CD14-positive monocyte (primary cell): ENCODE measurements at places on chromosomes 2 and 18.

- no peak for DNase-seq
Observed at GRCh38 chr2:7983912-7984311, 697.9 kb upstream of the ID2 start.

DNA sequence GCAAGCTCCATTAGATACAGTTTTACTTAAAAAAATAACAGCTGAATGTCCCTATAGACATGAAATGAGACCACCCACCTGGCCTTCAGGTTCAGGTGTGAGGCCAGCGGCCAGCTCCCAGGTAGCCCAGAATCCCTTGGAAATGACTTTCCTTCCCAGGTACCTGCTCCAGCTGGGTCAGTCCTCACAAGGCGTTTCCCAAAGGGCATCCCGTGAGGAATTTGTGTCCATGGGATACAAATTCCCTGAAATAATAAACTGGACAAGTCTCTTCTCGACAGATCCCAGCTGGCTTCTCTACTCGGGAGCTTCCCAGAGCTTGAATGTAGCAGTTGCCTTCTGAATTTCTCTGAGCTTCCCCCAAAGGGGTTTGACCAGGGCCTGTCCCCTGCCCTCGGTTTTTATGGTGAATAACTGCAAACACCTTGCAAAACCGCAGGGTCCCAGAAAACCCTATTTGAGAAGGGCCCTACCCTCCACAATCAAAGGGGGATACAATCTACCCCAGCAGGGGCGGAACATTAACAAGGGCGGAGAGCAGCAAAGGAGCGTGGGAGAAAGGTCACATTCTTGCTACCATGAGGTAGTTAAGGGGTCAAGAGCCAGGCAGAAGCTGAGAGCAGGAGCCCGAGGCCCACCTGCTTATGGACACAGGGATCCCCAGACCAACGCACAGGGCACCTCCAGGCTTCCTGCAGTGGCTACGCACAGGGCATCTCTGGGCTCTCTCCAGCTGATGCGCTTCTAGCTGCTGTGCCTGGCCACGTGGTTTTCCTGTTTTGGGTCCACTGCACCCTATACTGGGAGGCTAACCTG lies 107.7 kb downstream of the HDAC4 start:
- DNase-seq: no peak

- no peak for DNase-seq
Observed at GRCh38 chr2:169468841-169469240, 10.5 kb upstream of the BBS5 start.

GRCh38 chr18:23819001-23819400 lies 129.7 kb downstream of the LAMA3 start:
- DNase-seq: no peak

- DNase-seq: no peak
Observed at GRCh38 chr2:118227698-118228508, 139.6 kb downstream of the INSIG2 start.

GRCh38 chr2:96197546-96198255 lies 10.9 kb downstream of the STARD7 start:
- DNase-seq: no peak

DNA sequence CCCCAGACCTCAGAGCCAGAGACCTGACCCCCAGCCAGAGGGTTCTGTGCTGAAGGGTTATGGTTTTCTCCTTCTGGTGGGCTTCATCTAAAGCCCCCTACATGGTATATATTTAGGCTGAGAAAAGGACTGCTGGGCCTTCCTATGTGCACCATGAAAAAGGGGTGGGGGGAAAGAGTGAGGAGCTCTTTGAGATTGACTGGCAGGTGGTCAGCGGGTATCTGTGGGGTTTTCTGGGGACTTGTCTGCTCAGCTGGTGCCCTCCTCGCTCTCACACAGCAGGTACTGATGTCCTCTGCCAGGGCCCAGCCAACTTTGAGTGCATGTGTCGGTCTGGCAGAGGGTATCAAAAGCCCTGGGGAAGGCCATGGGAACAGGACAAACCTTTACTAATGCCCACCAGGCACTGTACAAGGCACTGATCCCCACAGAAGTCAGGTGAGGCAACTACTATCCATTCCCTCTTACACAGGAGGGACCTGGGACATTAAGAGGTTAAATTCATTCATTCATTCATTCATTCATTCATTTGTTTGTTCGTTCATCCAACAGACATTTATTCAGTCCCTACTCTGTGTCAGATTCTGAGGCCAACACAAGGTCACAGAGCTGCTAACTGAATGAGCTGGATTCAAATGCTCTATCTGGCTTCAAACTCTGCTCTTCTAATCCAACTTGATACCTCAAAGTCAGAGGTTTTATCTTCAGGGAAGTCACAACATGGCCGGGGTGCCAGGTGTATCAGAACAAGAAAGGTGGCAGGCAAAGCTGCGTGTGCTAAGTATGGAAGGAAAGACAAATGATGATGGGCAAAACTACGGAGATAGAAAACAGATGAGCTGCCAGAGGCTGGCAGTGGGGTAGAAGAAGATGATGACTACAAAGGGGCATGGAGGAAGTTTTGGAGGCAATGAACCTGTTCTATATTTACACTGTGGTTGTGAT lies 44.6 kb downstream of the REEP1 start:
- DNase-seq: no peak

DNA sequence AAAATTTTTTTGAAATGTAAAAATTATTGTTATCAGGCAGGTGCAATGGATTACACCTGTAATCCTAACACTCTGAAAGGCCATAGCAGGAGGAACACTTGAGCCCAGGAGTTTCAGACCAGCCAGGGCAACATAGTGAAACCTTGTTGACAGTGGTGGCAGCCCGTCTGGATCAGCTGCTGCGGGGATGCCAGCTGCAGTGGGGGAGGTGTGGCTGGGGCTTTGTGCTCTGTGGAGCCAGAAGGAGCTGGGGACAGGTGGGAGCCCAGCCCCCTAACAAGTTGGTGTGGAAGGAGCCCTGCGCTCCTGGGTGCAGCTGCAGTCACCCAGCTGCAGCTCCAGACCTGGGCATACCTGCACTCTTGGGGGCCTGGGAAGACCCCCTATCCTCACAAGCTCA lies 182.4 kb upstream of the MC4R start:
- DNase-seq: no peak

GRCh38 chr2:186423481-186423880 lies 62.6 kb upstream of the ZC3H15 start:
- DNase-seq: no peak

DNA sequence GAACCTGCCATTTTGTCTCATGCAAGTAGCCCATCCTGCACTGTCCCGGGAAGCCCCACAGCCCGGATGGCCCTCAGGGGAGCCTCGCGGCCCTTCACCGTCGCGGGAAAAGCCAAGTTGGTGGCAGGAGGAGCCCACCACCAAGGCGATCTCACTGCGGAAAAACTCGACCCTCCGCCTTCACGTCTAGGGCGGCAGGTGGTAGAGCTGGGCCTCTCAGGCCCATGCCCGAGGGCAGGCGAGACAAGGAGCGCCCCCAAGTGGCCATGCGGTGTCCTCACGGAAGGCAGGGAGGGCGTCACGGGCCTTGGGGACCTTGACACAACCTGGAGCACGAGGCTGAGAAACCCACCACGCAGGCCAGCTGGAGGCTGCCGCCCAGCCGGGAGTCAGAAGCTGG lies 34.8 kb upstream of the SKA1 start:
- DNase-seq: no peak

- no peak for DNase-seq
Observed at GRCh38 chr2:38466876-38467767, 90.0 kb upstream of the ATL2 start.

- DNase-seq: no peak
Observed at GRCh38 chr2:58620896-58621295, 379.8 kb upstream of the FANCL start.

DNA sequence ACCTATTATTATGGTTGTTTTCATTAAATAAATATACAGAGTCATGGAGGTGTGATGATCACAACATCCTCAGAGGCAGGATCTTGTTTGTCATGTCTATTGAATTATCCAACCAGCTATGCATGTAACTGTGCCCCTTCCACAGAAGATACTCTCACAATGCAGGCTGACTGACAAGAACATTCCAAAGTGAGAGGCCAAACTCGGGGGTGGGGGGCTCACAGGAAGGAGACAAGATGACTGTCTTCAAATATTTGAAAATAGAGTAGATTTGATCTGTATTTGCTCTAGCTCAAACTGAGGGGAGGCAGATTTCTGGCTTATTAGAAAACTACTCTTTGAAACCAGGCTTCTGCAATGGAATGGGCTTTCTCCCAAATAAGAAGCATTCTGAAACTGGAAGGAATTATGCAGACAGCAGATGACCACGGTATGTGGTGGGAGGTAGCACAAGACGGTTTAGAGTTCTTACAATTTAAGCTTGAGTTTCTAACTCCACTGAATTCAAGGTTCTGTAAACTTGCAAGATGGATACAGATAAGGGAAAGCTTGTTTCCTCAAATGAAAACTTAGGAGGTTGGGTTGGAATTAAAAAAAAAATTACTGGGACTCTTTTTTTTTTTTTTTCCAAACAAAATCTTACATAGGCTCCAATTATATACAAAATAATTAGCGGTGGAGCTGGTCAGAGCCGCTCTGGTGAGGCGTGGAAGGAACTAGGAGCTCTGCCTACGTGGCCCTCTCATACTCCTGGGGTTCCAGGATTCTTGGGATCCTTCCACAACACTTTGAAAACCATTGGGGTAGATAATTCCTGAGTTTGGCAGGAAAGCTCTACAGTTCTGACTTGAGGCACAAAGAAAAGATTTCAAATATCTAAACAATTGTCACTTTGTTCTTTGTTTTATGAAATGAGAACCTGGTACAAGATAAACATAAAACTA lies 79.3 kb downstream of the PLA2R1 start:
- DNase-seq: no peak

- no peak for DNase-seq
Observed at GRCh38 chr2:57296795-57297517, 749.6 kb upstream of the VRK2 start.

DNA sequence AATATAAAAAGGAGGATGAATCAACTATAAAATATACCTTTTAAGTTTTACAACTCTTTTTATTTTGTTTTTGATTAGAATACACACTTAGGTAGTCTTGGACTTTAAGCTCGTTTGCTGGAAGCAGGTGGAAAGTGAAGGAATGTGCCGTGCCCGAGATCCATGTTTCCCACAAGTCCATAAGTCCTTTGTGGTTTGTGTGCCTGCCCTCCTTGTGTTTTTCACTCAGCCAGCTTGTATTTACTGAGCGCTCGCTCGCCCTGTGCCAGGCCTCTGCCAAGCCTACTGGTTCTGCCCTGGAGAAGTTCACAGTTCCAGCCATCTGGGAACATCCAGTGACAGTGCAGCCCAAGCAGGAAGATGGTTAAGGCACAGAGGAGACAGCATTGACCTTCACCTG lies 142.6 kb downstream of the MGAT5 start:
- no peak for DNase-seq

DNA sequence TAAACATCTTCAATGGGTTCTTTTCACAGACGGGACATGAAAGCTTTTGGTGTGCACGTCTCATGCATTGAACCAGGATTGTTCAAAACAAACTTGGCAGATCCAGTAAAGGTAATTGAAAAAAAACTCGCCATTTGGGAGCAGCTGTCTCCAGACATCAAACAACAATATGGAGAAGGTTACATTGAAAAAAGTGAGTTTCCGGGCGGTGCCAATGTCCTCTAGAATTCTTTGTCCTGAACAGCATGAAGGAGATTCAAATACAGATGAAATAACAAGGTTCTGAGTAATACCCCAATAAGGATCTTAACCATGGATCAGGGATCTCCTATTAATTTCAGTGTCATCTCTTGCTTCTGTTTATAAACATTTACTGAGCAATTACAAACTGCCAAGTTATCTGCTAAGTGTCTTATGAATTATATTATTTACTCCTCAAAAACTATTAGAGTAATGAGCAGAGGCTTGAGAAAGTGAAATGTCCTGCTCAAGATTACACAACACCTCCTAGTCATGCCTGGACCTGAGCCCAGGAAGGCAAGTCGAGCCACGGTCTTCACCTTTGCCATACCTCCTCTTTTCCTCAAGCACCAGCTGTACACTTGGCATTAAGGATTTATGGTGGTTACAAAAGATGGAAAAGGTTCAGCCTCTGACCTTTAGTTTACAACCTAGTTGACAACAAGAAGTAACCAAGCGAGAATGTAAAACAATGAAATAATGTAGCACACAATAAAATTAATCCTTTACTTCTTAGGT lies 22.6 kb downstream of the DHRS9 start:
- DNase-seq: no peak

DNA sequence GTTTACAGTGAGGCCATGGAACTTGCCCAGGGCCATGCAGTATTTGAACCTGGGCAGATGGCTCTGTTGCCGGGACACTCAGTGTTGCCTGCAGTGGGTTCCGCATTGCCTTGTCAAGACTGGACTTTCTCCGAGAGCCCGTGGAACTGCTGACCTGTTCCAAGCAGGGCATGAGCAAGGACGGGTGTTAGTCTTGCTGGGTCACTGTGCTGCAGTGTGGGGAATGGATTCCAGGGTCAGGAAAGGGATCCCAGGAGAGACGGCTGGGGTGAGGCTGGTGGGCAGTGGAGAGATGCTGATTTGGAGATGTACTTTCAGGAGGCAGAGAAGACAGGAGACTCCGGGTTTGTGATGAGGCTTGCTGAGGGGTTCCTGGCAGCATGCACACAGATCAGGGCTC lies 348.7 kb upstream of the HS6ST1 start:
- no peak for DNase-seq

DNA sequence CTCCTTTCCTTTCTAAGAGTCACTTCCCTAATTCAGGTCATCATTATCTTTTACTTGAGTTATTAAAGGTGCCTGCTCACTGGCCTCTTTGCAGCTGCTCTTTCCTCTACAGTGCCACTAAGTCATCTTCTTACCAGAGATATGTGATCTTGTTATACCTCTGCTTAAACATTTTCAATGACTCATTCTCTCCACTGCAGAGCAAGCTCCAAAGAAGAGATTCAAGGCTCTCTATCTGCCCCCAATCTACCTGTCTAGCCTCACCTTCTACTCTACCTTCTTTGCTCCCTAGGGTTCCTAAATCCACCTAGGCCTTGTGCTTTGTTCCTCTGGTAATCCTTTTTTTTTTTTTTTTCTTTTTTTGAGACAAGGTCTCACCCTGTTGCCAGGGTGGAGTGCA lies 3.1 kb downstream of the ARHGEF33 start:
- DNase-seq: no peak

GRCh38 chr2:236025892-236026291 lies 142.3 kb downstream of the GBX2 start:
- no peak for DNase-seq

GRCh38 chr18:46899274-46899948 lies 17.9 kb downstream of the PIAS2 start:
- no peak for DNase-seq

DNA sequence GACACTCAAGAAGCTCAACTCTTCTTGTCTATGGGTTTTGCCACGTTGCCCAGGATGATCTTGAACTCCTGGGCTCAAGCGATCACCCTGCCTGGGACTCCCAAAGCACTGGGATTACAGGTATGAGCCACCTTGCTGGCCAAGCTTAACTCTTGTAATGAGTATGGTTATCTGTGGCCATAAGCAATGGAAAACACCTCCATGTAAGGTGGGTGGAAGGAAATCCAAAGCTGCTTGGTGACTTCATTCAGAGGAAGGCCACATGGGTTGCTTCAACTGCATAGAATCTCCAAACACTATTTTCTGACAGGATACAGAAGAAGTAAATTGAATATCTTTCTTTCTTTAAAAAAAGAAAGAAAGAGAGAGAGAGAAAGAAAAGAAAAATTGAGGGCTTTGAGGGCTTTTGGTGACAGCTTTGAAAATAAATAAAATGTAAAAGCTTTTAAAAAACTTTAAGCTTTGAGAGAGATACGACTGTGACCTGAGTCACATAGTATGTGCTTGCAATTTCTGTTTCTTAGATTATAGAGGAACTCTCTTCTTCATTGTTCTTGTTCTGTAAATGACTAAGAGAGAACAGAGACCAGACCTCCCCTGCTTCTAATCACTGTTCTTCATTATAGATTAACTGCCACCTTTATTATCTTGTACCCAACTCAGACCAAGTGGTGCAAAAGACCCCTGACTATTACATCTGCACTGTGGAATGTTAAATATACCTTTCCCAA lies 123.1 kb upstream of the NDUFV2 start:
- no peak for DNase-seq
